ENCODE measurements at places on chromosomes 4 and X. TPM values are rescaled to one million over a fixed set of nuclear protein-coding genes. Genes with fewer than 3 reads are reported as not detected.

Gene RASSF6
- total RNA-seq, result not detected

Gene RAB40AL
- not detected for total RNA-seq

Gene MTNR1A
- 0.48 TPM for total RNA-seq

Gene SSX1
- not detected for total RNA-seq

Gene ITM2A
- total RNA-seq, result 0.32 TPM

Gene HELT
- not detected for total RNA-seq

Measured in epithelial cell of alveolus of lung (primary cell).